ENCODE measurements at places on chromosomes 4 and X. TPM values are rescaled to one million over a fixed set of nuclear protein-coding genes. Genes with fewer than 3 reads are reported as not detected.

Gene SCML1
- total RNA-seq: 3.0 TPM

Gene SMARCA1
- 28.8 TPM for total RNA-seq

Gene STK26
- total RNA-seq: 10.9 TPM

Gene ANXA3
- 2.2 TPM for total RNA-seq

Gene GAGE12E
- total RNA-seq: not detected

Gene TADA2B
- total RNA-seq: 13.5 TPM

Gene DRD5
- not detected for total RNA-seq

Gene SSX4
- not detected for total RNA-seq

Gene ODAPH
- 0.39 TPM for total RNA-seq

Gene OTC
- total RNA-seq: not detected

Gene CT47B1
- not detected for total RNA-seq

Gene KLHL15
- total RNA-seq: 4.3 TPM

Gene THOC2
- 26.0 TPM for total RNA-seq

Gene MAGEE2
- not detected for total RNA-seq

Gene ZCCHC12
- not detected for total RNA-seq
